Occipital lobe (tissue), 3 donors: ENCODE measurements at places on chromosomes 16 and 17.

GRCh38 chr16:7423434-7424044 lies 90.9 kb downstream of the RBFOX1 start:
- no peak for DNase-seq

DNA sequence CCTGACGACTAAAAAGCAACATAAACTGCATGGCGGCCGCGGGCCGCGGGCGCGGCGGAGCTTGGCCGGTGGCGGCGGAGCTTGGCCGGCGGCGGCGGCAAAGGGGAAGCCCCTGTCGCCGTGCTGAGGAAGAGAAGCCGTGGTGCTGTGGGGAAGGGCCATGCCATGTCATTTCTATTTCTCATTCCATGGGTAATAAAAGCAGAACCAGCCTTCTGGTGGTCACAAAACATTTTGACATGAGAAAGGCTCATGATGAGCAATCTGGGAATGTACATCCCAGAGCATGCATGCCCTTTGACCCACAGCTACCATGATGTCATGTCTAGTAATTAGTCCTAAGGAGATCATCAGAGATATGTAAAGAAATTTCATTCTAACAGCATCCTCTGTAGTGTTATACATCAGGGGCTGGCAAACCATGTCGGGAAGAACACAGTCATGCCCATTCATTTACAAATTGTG lies 23.9 kb upstream of the HEATR6 start:
- DNase-seq: no peak

- no peak for DNase-seq
These were observed 2.7 kb downstream of the MAP3K14 start for GRCh38 chr17:45313996-45314740.

DNA sequence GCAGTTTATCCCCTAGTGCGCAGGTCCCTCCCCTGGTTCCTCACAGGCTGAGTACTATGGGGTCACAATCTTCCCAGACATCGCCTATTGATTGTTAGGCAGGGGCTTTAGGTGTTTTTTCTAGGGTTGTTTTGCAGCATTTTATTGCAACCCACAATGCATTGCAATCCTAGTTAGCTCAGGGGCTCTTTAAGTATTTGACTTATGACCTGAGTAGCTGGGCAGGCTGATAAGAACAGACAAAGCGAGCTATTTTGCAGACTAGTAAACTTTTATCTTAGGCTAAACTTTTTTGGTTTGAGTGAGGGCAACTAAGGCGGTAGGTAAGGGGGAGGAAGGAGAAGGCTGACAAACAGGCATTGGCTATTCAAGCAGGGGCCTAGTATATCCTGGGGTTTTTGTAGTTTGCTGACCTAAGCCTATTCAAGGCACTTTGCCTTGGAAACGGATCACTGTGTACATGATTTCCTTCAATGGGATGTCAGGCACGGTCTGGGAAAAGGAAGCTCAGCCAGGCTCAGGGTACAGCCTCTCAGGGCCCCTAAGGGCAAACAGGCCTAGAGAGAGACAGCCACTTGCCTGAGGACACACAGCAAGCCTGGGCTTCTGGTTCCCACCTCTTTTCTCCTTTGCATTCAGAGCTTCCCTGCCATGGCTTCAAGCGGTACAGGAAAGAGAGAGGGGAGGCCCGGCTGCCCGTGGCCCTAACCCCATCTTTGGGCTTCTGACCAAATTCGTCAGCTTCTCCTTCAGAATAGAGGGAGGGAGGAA lies 6.4 kb downstream of the DRC7 start:
- DNase-seq: no peak
